ENCODE measurements at places on chromosomes 2 and 18.

DNA sequence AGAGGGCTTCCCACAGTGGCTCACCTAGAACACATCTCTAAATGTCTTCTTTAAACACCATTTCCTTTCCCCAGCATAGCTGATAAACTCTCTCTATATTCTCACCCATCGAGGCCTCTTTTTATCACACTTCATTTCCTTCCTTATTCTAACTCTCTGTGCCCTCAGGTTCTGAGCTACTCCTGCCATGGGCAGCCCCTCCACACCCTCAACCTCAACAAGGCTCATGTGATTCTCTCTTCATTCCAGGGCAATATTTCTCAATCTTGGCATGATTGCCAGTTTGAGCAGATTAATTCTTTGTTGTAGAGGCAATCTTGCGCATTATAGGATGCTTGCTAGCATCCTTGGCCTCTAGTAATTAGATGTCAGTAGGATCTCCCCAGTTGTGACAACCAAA lies 999.1 kb downstream of the TSN start:
- H3K36me3 ChIP-seq, result no peaks in the 10 kb centered on the region
- H3K27me3 ChIP-seq, result no peaks in the 10 kb centered on the region
- no peaks in the 10 kb centered on the region for H3K4me1 ChIP-seq
- DNase-seq, result no peak

DNA sequence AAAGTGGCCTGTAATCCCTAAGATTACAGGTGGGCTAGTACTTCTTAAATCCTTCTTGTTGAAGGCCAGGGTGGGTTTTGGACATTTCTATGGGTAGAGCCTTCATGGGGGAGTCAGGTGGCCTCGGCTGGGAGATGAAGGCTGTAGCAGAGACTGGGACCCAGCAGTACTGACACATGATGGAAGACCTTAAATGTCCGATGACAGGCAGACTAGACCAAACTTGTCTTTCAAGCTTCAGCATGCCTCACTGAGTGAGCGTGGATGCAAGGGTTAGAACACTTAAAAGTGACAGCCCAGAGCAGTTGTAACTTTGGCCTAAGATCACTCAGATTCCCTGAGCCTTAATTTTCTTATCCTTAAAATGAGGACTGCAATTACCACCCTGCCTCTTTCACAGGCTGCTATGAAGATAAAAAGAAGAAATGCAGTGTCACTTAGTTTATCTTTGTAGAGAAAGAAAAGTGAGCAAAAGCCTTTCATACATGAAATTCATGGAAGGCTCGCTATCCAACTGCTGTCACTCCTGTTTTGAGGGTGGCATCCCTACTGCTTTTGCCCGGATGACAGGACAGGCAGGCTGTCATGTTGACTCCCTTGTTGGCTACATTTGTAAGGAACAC lies 19.5 kb downstream of the PLEK start:
- no peak overlapping the region for H3K4me3 ChIP-seq
- DNase-seq, result no peak
- H3K27me3 ChIP-seq, result no peaks in the 10 kb centered on the region
- no peaks in the 10 kb centered on the region for H3K4me1 ChIP-seq
- H3K36me3 ChIP-seq, result no peaks in the 10 kb centered on the region
- no peak overlapping the region for H3K27ac ChIP-seq

GRCh38 chr2:8567469-8568260 lies 114.2 kb upstream of the ID2 start:
- H3K27ac ChIP-seq, result no peak overlapping the region
- no peaks in the 10 kb centered on the region for H3K36me3 ChIP-seq
- peaks cover under 1% of the 10 kb centered on the region for H3K4me1 ChIP-seq
- no peak for DNase-seq
- no peaks in the 10 kb centered on the region for H3K27me3 ChIP-seq
- H3K4me3 ChIP-seq, result no peak overlapping the region

- no peak overlapping the region for H3K4me3 ChIP-seq
- H3K36me3 ChIP-seq, result no peaks in the 10 kb centered on the region
- peaks cover 6% of the 10 kb centered on the region for H3K4me1 ChIP-seq
- no peaks in the 10 kb centered on the region for H3K27me3 ChIP-seq
These were observed 7.6 kb downstream of the WDFY1 start for GRCh38 chr2:223937535-223937934.

DNA sequence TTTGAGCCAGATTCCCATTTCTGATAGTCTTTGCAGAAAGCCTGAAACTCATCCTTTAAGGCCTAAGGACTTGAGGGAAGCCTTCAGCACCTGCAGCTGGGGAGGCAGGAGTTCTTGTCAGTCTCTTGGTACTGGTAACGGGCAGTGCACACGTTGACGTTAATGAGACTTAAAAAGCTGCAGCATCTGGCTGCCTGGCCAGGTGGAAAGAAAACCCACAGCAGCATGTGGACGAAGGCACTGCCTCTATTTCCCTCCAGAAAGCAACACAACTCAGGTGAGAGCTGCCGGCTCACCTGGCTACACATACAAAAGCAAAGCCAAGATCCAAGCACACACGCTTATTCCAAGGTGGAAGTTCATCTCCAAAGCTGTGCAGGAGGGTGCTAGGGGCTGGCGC lies 178.8 kb downstream of the ANAPC1 start:
- no peaks in the 10 kb centered on the region for H3K27me3 ChIP-seq
- H3K36me3 ChIP-seq, result no peaks in the 10 kb centered on the region
- DNase-seq, result no peak
- H3K27ac ChIP-seq, result peak overlapping the region; percentile 33

GRCh38 chr2:62854600-62855514 lies 149.3 kb downstream of the EHBP1 start:
- no peaks in the 10 kb centered on the region for H3K4me1 ChIP-seq
- H3K36me3 ChIP-seq, result no peaks in the 10 kb centered on the region
- no peak overlapping the region for H3K27ac ChIP-seq
- H3K4me3 ChIP-seq, result no peak overlapping the region
- no peak for DNase-seq

DNA sequence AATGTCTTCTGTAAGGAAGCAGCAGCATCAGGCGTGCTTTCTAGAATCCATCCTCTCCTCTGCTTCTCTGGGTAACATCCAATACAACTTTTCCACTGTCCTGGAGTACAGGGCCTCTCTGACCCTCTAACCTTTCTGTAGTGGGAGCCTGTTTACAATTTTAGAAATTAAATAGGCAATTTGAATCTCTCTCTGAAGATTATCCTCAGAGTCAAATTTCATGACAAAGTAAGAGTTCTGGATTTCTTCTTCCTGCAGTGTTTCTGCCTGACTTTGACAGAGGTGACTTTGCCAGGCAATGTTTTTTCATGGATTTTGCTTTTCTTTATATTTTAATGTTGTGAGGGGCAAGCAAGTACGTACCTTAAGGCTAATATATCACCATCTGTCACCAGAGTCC lies 558.4 kb downstream of the PARD3B start:
- no peak overlapping the region for H3K4me3 ChIP-seq
- no peaks in the 10 kb centered on the region for H3K36me3 ChIP-seq
- H3K4me1 ChIP-seq, result no peaks in the 10 kb centered on the region
- DNase-seq, result no peak
- no peaks in the 10 kb centered on the region for H3K27me3 ChIP-seq
- no peak overlapping the region for H3K27ac ChIP-seq

DNA sequence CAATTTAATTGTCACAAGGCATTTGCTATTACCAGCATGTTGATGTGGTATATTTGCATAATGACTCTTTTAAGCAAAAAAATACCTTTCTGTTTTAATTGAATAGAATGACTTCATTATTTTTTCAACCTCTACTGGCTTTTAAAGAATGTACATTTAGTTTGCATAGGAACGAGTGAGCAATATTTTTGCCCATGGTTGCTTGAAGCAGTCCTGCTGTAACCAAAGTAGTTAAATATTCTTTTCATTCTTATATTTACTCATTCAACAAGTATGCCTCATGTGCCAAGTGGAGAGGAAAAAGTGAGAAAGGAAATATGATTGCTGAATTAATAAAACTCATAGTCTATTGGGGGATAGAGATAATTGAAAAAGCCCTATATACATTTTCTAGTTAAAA lies 184.7 kb downstream of the DSEL start:
- no peak overlapping the region for H3K27ac ChIP-seq
- no peaks in the 10 kb centered on the region for H3K4me1 ChIP-seq
- H3K4me3 ChIP-seq, result no peak overlapping the region
- no peaks in the 10 kb centered on the region for H3K36me3 ChIP-seq
- no peaks in the 10 kb centered on the region for H3K27me3 ChIP-seq

DNA sequence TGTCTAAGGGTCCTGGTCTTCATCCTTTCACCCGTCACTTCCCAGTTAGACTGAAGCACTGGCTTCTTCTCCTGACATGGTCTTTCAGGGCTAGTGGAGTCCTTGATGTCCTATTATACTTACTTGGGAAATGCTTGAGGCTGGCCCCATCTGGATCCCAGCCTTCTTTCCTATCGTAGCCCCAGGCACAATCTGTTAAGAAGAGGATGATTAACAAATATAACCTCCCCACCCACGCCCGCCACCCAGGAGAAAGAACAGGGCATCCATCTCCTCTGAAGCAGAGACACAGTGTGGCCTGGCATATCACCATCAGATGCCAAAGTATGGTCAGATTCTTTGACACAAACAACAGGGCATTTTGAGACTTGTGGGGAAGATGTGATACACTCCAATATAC lies 530.1 kb downstream of the SOX11 start:
- H3K4me3 ChIP-seq, result no peak overlapping the region
- H3K27ac ChIP-seq, result no peak overlapping the region
- no peaks in the 10 kb centered on the region for H3K4me1 ChIP-seq
- H3K36me3 ChIP-seq, result no peaks in the 10 kb centered on the region

DNA sequence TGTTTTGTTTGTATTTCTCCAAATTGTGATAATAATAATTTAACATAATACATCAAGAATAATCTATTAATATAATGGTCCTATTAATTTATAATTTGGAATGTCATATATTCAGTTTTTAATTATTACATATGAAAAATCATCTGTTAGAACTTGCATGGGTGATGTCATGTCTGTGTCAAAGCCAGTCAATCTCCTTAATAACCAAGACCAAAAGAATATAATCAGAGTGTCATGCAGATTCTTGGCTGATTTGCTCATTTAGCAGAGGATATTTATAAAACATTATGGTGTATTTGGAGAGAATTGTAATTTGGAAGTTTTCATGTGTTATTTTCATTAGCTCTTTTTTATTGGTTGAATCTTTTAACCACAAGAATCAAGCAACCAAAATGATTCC lies 96.4 kb downstream of the PIK3C3 start:
- H3K36me3 ChIP-seq, result no peaks in the 10 kb centered on the region
- no peaks in the 10 kb centered on the region for H3K27me3 ChIP-seq
- no peak overlapping the region for H3K27ac ChIP-seq
- no peak overlapping the region for H3K4me3 ChIP-seq

GRCh38 chr2:12284487-12284886 lies 432.2 kb upstream of the TRIB2 start:
- no peak overlapping the region for H3K27ac ChIP-seq
- no peaks in the 10 kb centered on the region for H3K36me3 ChIP-seq
- no peak for DNase-seq
- no peaks in the 10 kb centered on the region for H3K4me1 ChIP-seq
- 0 out of 2 replicates have a peak, but pooled peaks cover 2% of the 10 kb centered on the region for H3K27me3 ChIP-seq

DNA sequence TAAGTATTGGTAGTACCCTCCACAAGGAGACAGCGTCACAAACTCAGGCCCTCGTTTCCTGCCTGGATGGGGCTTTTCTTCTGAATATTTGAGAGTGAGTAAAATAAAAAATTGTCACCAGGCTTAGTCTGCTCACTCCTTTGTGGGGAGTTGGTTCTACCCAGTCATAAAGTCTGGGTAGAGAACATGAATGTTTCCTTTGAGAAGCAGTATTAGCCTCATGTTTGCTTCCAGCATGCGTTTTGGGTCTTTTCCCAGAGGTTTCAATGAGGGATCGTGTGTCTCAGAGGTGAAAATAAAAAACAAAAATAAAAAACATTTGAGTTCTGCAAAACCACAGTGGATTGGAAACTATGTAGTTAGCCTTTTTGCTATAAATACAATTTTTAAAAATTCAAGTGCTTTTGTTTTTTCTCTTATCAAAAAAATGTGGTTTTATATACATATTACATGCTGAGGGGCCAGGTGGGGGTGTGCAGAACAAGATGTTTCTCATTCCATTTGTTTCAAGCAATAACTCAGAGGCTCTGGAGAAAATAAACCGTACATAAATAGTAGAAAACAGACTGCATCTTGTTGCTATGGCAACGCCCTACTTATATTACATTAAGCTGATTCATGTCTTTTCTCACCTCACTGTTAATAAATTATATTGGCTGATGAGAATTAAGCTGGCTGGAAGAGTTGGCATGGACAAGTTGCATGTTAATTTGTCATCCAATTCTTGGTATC lies 225.4 kb upstream of the FBXO11 start:
- no peaks in the 10 kb centered on the region for H3K36me3 ChIP-seq
- H3K4me1 ChIP-seq, result no peaks in the 10 kb centered on the region
- H3K27ac ChIP-seq, result no peak overlapping the region
- no peak overlapping the region for H3K4me3 ChIP-seq
- no peak for DNase-seq
- no peaks in the 10 kb centered on the region for H3K27me3 ChIP-seq

GRCh38 chr2:150587547-150588505 lies 100.4 kb upstream of the RND3 start:
- H3K4me1 ChIP-seq, result no peaks in the 10 kb centered on the region
- DNase-seq, result no peak
- H3K36me3 ChIP-seq, result no peaks in the 10 kb centered on the region
- no peak overlapping the region for H3K27ac ChIP-seq
- no peak overlapping the region for H3K4me3 ChIP-seq

DNA sequence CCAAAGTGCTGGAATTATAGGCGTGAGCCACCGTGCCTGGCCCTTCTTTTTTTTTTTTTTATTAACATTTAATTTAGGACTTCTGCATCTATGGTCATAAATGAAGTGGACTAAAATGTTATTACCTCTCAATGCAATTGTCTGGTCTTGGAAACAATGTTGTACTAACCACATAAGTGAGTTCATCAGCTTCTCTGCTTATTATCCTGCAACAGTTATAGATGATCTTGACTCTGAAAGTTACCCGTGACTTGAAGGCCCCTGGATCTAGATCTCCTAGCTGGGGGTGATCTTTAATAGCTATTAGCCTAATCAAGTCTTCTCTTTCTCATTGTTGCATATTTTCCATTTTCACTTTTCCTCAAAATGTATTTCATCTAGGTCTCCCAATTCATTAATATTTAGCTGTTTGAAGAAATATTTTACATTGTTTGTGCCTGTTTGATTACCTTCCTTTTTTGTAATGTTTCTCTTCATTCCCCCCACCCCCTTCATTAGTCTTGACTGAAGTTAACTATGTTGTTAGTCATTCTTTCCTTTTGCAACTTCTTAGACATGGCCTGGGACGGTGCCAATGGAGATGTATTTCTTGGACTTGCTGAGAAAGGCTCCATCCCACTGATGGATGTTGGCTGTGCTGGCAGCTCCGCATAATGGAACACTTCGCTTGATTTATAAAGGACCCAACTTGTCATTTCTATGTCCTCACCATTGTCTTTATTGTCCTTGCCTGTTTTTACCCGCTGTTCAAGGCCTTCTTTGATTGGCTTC lies 141.6 kb upstream of the RIOK3 start:
- no peaks in the 10 kb centered on the region for H3K36me3 ChIP-seq
- DNase-seq, result no peak
- H3K4me3 ChIP-seq, result no peak overlapping the region
- no peaks in the 10 kb centered on the region for H3K27me3 ChIP-seq
- no peak overlapping the region for H3K27ac ChIP-seq

GRCh38 chr2:170339322-170339721 lies 161.4 kb downstream of the MYO3B start:
- no peaks in the 10 kb centered on the region for H3K27me3 ChIP-seq
- no peak overlapping the region for H3K27ac ChIP-seq
- peaks cover 3% of the 10 kb centered on the region for H3K4me1 ChIP-seq
- DNase-seq, result no peak

GRCh38 chr2:220460257-220460985 lies 833.0 kb downstream of the SLC4A3 start:
- H3K4me3 ChIP-seq, result no peak overlapping the region
- no peaks in the 10 kb centered on the region for H3K36me3 ChIP-seq
- H3K27ac ChIP-seq, result no peak overlapping the region
- DNase-seq, result peak; percentile 7

- H3K27ac ChIP-seq, result no peak overlapping the region
- H3K36me3 ChIP-seq, result no peaks in the 10 kb centered on the region
These were observed 35.5 kb downstream of the RTP5 start for GRCh38 chr2:241904791-241905710.

Measured in iPS DF 6.9 (cell line).